ENCODE measurements at places on chromosomes 1 and 21.
A peak's percentile ranks its signal among the peaks of the same experiment; 100 is the strongest.

- no peak for DNase-seq
Measured at GRCh38 chr1:36231191-36231590, 6.9 kb downstream of the THRAP3 start.

DNA sequence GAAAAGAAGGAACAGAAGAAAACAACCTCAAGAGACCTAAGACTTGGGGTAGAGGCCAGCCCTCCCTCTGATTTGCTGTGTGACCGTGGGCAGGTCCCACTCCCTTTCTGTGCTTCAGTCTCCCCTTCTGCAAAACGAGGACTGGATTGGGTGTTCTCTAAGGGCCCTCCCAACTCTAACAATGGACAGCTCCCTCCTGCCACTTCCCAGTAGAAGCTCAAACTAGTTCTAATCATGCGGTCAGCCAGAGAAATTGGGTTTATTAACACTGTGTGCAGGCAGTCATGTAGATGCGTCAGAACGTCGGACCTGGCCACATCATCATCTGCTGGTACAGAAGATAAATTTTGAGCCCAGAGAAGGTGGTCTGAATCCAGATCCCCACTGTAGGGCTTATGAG is 1.6 kb upstream of the PADI4 start:
- DNase-seq = no peak

- no peak for DNase-seq
Measured at GRCh38 chr1:115331558-115332331, 6.3 kb downstream of the NGF start.

- peak; percentile 66 for DNase-seq
Measured at GRCh38 chr1:11929849-11930248, 3.6 kb upstream of the KIAA2013 start.

DNA sequence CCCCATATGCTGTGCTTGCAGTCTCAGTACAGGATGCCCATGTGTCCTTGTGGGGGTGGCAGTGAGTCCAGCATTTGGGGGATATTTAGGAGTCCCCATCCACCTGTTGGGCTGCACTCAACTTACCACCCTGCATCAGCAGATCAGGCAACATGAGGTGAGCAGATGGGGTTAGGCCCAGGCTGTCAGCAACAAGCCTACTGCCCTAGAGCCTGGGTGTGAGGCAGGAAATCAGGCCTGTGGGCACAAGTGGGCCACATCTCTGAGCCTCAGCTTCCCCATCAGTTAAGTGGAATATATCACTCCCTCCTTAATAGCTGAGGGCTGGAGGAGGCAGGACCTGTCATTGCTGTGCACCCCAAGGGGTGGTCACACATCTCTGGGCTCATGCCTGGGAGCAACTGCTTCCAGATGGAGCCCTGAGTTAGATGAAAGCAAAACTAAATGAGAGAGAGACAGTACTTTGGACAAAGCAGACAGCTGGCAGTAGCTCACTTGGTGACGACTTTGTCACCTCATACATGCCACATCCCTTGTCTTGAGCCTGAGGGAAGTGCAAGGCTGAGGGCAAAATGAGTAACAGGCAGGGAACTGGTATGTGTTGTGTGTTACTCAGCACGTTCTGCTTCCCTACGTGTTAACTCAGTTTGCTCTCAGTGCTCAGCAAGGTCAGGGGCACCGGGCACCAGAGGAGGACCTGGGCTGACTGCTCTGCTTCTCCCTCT is 48.4 kb downstream of the TRIM11 start:
- DNase-seq = peak; percentile 3

- DNase-seq = no peak
Measured at GRCh38 chr1:107789817-107790524, 175.0 kb downstream of the VAV3 start.

- DNase-seq = peak; percentile 58
Measured at GRCh38 chr1:1361982-1362423, 3.6 kb upstream of the MXRA8 start.

DNA sequence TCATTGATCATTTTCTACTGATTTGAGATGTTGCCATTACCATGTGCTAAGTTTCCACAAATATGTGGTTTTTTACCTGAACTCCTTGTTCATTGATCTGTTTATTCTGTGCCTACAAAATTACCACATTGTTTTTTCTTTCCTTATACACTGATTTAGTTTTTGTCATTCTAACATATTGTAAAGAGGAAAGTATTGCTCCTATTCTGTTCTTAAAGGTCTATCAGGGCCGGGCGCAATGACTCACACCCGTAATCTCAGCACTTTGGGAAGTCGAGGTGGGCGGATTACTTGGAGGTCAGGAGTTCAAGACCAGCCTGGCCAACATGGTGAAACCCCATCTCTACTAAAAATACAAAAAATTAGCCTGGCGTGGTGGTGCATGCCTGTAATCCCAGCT is 75.1 kb downstream of the CAMTA1 start:
- DNase-seq = no peak

DNA sequence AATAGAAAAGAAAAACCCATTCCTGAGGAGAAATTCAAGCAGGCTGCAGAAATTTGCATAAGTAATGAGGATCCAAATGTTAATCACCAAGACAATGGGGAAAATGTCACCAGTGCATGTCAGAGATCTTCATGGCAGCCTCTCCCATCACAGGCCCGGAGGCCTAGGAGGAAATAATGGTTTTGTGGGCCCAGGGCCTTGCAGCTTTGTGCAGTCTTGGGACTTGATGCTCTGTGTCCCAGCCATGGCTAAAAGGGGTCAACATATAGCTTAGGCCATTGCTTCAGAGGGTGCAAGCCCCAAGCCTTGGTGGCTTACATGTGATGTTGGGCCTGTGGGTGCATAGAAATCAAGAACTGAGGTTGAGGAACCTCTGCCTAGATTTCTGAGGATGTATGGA is 22.7 kb downstream of the RAB3GAP2 start:
- DNase-seq = no peak

DNA sequence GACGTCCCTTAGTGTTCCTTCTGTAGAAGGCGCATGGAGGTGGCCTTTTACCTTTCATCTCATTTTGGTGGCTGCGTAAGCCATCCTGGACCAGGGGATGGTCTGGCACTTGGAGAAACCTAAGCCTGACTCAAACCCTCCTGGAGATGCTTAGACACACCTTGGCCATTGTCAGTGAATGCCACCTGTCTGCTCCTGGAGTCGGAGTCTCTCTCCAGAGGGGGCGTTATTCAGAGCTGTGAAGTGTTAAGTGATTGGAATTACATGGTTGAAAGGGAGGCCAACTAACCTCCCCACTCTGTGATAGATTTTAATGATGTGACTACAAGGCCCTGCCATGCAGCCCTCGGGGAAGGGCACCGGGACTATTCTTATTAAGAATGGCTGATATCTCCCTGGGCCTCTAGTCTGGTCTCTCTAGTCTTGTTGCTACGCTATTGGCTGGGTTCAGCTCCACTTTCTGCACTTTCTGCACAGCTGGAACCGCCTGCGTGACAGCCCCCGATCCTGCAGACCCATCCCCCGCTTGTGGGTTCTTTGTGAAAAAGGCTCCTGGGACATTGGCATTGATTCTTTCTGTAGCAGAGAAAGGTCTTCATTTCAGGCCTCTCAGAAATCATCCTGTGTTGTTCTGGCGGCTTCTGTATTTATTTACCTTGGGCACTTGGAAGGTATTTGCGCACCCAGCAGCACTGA is 4.2 kb downstream of the RASSF5 start:
- DNase-seq = no peak

GRCh38 chr1:2791027-2791760 is 10.3 kb downstream of the TTC34 start:
- no peak for DNase-seq

DNA sequence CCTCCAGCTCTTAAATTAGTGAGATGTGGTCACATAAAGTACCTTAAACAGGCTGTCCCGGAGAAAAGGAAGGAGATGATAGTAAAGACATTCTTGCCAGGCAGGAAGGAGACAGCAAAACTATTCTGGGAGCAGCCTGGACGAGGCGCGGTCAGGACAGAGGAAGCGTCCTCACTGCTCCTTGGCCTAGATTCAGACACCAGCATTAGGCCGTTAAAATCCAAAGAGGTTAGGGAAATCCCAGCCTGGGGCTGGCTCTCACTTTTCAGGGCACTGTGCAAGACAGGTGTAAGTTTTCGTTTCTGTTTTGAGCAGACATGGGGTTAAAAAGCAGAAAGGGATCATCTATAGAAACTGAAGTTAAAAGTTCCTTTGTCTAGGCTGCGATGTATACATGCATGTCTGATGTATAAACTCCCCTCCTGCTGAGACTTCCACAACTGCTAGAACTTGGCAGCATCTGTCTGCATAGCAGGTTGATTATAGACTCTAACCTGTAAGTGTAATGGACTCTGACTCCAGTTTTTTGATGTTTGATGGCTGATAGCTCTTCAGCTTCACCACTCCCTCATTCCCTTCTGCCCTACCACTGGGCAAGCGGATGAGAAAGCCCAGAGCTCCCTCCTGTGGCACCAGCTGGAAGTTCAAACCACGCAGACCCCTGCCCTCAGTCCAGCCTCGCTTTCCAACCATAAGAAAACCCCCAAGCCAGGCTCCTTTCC is 21.5 kb downstream of the STPG1 start:
- DNase-seq = peak; percentile 48

- peak; percentile 13 for DNase-seq
Measured at GRCh38 chr21:45535341-45536081, 6.7 kb downstream of the SLC19A1 start.

- no peak for DNase-seq
Measured at GRCh38 chr1:118788463-118788862, 199.7 kb downstream of the TBX15 start.
